Stimulated activated CD4-positive, alpha-beta T cell treated with anti-CD3 and anti-CD28 coated beads, Interleukin-4, amount 100 ng/mL, for 4 hours (primary cell): ENCODE measurements at places on chromosomes 16 and 17.

DNA sequence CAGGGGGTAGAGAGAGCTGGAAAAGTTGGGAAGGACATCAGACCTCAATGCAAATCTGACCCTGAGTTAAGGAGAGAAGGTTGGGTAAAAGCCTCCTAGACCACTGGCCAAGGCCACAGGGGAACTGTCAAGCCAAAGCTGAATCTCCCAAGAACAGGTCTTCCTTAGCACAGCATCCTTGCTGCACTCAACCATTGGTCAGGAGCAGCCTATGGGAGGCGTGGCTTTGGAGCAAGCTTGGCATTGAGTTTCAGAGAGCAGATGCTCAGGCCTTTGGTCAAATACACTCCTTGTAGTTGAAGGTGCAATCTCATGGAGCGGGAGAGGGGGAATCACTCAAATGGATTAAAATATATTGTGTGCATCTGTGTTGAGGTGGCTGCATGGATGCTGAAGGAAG, 21.8 kb downstream of the SOX9 start:
- DNase-seq, result no peak

DNA sequence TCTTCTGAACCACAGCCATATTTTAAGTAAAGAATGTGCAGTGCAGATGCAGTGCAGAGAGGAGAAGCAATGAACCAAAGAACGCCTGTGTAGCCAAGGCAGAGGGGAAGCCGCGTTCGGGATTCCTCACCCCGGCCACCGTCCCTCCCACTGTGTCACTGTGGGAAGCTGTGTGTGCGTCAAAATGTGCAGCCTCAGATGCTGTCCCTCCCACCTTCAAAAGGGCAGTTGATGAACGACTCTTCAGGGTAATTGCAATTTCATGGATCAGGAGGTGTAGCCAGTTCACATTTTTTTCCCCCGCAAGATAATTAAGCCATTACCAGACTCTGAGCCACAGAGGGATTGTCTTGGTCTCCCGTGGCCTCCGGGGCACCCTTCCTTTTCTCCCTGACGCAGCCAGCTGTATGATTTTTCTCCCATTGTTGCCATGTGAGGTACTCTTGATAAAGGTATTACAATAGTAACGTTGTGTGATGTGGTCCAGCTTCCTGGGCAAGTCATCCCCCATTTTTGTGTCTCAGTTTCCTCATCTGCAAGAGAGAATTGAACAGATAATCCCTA, 190.0 kb downstream of the FOXL1 start:
- DNase-seq, result no peak

DNA sequence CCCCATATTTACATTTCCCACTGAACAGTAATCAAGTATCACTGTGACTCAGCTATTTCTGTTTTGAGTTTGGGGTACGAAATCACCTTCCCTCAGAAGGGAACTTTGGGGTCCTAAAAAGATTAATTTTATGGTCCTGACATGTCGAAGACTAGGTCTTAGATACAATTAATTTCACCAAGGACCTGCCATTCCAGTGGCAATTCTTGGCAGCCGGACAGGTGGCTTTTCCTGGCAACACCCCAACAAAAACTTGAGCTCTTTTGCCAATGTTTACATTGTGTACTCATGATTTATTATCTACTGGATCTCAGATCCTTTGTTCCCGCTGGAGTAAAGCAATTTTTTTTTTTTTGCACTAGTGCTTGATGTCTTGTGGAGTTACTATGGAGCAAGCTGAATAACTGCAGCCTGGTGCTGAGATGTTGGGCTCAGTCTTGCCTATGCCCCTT, 14.4 kb downstream of the SLFN5 start:
- no peak for DNase-seq

- peak; percentile 76 for DNase-seq
These were observed at the start of gene ERAL1 for GRCh38 chr17:28854457-28855335. Gene ERAL1 (plus strand): TSS chr17:28855016. CDS start chr17:28855035, 19 bp downstream.

DNA sequence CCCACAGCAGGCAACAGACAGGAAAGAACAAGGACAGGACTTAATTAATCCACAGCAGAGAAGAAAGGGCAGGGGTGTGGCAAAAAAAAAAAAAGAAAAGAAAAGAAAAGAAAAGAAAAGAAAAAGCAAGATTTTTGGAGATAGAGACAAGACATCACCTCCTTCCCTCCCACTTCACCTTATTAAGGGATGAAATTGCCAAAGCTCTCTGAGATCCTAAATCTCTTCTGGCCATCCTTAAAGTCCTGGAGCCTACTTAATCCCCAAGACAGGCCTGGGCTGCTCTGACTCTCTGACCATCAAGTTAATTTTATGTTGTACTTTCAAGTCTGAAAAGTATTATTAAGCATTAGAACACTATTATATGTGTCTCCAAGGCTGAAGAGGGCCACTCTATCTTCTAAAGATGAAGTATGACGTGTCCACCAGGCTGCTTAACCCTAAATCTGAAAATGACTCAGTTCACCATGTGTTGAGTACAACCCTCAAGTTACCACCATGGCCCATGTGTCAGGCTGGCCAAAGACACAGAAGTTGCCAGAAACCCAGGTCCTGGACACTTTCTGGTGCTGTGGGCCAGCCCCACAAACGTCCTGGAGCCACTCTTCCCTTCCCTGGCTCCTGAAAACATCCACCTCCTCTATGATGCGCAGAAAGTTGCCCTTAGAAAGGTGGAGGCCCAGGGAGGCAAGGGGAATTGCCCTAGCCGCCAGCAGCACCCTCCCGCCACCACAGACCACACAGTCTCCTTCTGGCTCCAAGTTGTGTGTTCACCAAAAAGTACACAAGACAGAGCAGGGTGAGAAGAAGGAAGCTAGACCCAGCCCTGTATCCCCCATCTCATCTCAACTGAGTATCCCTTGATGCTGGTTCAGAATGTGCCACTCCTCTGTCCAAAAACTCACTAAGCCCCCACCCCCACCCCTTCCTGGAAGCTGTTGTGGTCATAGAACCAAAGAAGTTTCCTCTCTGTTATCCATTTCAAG, 2.7 kb downstream of the SOCS1 start:
- DNase-seq, result peak; percentile 44

GRCh38 chr17:66276328-66276937, 26.0 kb upstream of the PRKCA start:
- no peak for DNase-seq

- DNase-seq, result no peak
These were observed 106.0 kb downstream of the RBFOX1 start for GRCh38 chr16:7438601-7439000.

- DNase-seq, result no peak
These were observed 29.0 kb downstream of the RAB11FIP3 start for GRCh38 chr16:454397-454940.

DNA sequence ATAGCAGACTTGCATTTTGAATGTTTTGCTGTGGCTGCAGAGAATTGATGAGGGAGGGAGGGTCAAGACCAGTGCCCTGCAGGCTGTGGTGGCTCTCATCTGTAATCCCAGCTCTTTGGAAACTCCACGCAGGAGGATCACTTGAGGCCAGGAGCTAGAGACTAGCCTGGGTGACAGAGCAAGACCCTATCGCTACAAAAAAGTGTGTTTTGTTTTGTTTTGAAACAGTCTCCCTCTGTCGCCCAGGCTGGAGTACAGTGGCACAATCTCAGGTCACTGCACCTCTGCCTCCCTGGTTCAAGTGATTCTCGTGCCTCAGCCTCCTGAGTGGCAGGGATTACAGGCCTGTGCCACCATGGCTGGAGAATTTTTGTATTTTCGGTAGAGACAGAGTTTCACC, 1.9 kb upstream of the UBE2G1 start:
- no peak for DNase-seq

DNA sequence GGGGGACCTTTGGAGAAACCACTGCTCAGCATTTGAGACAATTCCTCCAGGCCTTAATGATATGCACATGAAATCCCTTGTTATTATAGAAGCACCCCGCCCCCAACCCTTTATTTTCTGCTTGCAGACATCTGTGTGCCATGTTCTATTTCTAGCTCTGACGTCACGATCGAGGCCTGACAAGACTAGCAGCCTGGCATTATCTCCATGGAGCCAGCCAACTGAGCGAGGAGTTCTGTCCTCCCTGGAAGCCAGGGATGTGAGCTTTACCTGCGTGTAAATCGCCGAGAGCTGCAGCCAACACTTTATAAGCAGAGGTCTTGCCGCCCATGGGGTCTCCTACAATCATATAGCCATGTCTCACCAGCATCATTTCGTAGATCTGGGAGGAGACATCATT, 116.9 kb downstream of the DNAH3 start:
- DNase-seq, result no peak

GRCh38 chr16:7351610-7352510, 19.2 kb downstream of the RBFOX1 start:
- no peak for DNase-seq

DNA sequence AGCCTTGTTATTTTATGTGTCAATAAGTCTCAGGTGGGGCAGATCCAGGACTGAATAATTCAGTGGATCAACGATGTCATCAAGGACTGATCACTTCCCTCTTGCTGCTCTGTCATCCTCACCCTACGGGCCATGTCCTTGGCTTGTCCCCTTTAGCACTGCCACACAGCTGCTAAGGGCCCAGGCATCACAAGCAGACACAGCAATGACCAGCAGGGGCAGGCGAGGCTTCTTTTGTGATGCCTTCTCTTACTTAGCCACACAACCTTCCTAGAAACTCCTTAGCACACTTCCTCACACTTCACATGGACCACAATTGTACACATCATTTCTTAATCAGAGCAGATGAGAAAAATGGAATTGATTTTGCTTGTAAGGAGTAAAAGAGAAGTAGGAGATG, 356.3 kb upstream of the SOX9 start:
- DNase-seq, result no peak

DNA sequence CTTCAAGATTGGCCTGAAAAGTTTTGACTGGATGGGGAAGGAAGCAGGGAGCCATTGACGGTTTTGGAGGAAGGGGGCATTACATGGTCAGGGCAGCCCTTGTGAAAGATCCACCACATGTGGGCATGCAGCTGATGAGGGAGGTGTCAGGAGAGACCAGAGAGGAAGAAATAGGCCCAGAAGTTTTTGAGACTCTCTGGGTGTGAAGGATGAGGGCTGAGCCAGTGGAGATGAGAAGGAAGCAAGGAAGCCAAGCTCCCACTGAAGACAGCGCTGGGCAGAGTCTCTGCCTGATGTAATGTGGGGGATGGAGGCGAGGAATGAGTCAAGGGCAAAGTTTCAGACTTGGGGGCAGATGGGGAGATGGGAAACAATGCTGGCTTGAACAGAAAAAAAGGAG, 530 bp downstream of the CCL17 start:
- DNase-seq, result no peak

GRCh38 chr17:42276609-42277341, 584 bp upstream of the STAT5B start:
- DNase-seq, result peak; percentile 34

- no peak for DNase-seq
These were observed 25.3 kb upstream of the BRD7 start for GRCh38 chr16:50393858-50394802.

DNA sequence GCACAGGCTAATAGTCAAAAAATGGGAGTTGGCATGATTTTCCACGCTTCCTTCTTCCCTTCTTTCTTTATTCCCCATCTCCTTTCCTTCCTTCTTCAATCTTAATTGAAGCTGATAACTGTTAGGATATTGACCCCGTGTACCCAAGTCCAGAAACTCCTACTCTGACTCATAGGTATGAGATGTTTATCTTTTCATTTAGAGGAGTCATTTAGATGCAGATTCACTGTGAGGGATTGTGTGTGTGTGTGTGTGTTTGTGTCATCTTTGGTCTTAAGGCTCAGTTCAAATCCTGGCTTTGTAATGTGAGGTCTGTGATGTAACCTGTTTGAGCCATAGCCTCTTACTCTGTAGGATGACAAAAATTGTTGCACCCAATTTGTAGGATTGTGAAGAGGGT, 332.0 kb upstream of the MAF start:
- no peak for DNase-seq

- DNase-seq, result no peak
These were observed at the start of gene MT1A for GRCh38 chr16:56637814-56638750. Gene MT1A (plus strand): TSS chr16:56638666. CDS start chr16:56638739, 73 bp downstream.

- no peak for DNase-seq
These were observed 40.9 kb upstream of the C16orf78 start for GRCh38 chr16:49332589-49333258.

GRCh38 chr16:81626181-81626674, 152.9 kb upstream of the PLCG2 start:
- peak; percentile 34 for DNase-seq

GRCh38 chr16:89495121-89495520, 4.8 kb upstream of the ANKRD11 start:
- DNase-seq, result no peak

DNA sequence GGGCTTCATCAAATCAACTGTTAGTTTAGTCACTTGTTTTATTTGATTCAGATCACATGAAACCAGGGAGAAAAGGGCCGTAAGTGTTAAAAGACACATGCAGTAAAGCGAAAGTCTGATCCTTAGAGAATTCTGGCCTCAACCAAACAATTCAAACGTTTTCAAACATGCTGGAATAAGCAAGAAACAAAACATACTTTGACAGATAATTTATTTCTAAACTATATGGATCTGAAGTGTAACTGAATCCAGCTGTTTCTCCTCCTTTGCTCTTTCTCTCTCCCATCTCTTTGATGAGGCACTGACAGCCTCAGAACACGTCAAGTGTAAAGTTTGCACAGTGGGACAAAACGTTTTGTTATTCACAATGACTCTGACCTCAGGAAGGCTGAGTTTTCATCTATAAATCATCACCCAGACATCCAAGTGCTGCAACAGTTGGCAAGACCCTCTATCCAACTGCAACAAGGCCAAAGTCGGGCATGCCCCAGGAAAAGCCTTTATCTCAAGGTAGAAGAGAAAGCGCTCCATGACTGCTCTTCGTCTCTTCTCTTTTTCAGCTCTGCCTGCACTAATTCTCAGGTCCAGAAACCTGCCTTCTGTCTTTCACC, 267.1 kb upstream of the MYOCD start:
- no peak for DNase-seq

GRCh38 chr16:3864562-3864961, 16.0 kb downstream of the CREBBP start:
- no peak for DNase-seq

DNA sequence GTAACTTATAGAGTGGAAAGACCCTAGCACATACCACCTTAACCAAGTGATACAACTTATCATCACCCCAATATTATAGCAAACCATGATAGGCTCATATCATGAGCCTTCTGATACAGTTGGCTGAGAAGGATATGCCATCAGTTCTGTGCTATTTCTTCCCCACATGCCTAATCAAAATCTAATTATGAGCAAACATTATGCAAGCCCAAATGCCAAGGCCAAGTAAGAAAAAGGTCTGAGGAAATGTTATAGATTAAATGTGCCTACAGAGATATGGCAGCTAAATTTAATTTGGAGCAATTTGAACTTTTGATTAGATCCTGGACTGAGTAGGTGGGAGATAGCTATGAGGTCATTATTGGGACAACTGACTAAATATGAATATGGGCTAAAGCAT, 225.9 kb upstream of the PMFBP1 start:
- no peak for DNase-seq
